ENCODE measurements at places on chromosomes 2 and 18. TPM values are rescaled to one million over a fixed set of nuclear protein-coding genes. Genes with fewer than 3 reads are reported as not detected.

Gene HNMT
- total RNA-seq = 1.4 TPM

Gene INHBB
- total RNA-seq = 8.5 TPM

Gene SP5
- not detected for total RNA-seq

- DNase-seq = no peak
Measured at GRCh38 chr2:174015428-174015827, 50.3 kb upstream of the SP3 start.

GRCh38 chr2:135227386-135227785, 175.3 kb downstream of the RAB3GAP1 start:
- DNase-seq = no peak

- DNase-seq = no peak
Measured at GRCh38 chr2:236847023-236847422, 238.7 kb upstream of the COPS8 start.

DNA sequence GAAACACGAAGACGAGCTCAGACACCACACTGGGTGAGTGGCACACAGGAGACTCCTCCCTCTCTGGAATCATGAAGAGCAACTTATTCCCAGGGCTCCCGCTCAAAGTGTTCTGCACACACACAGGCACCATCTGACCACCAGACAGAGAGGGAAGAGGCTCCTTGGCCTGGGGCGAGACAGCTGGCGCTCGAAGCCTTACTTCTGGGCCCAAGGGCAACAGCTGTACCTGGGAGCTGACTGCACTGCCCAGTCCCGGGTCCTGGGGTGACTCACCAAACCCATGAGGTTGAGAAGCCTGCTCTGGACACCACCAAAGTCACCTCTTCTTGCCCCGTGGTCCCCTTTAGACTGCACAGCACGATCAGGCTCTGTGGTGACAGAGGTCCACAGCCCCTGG, 42.4 kb downstream of the ADCY3 start:
- no peak for DNase-seq

DNA sequence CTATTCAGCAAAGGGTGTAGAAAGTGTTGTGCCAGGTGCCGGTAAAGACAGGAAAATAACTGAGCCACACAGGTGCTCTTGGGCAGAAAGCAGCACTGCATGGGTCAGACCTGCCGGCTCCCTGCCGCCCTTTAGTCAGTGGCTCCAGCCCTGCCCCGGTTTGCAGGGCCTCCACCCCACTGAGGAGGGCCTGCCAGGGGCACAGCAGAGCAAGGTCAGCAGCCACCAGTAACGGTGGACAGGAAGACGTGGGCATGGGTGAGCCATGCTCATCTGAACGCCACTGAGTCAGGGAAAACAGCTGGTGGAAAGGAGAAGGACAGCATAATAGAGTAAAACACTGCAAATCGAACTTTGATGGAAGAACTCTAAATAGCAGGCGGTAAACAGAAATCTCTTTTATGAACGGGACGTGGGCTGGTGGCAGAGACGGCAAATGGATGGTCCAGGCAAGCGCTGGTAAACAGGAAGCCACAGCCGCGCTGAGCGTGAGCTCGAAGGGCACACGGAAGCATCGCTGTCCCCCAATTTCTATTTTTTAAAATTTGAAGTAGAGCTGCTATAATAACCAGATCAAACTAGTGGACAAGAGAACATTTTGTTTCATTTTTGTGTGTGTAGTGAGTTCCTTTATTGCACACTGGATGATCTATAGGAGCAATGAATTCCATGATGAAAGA, 141.8 kb upstream of the ALKAL2 start:
- no peak for DNase-seq

- DNase-seq = no peak
Measured at GRCh38 chr2:83376731-83377130, 1082.3 kb downstream of the SUCLG1 start.

GRCh38 chr2:70615222-70615621, 61.6 kb upstream of the TGFA start:
- no peak for DNase-seq

GRCh38 chr18:47979611-47980200, 49.2 kb upstream of the SMAD2 start:
- no peak for DNase-seq

- DNase-seq = peak; percentile 43
Measured at GRCh38 chr18:7987284-7987976, 420.3 kb downstream of the PTPRM start.

GRCh38 chr2:74367789-74368188, 12.3 kb downstream of the DCTN1 start:
- DNase-seq = no peak

DNA sequence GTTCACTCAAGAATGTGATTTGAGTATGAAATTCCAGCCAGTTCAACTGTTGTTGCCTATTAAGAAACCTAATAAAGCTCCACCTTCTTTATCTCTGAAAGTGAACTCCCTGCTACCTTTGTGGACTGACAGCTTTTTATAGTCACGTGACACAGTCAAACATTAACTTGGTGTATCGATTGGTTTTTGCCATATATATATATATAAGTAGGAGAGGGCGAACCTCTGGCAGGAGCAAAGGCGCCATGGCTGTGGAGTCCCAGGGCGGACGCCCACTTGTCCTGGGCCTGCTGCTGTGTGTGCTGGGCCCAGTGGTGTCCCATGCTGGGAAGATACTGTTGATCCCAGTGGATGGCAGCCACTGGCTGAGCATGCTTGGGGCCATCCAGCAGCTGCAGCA, at the start of gene UGT1A1:
UGT1A1 (plus strand) TSS at position 228 of the 400 bp plus-strand sequence; CDS start at position 246, 18 bp downstream.
- DNase-seq = no peak

DNA sequence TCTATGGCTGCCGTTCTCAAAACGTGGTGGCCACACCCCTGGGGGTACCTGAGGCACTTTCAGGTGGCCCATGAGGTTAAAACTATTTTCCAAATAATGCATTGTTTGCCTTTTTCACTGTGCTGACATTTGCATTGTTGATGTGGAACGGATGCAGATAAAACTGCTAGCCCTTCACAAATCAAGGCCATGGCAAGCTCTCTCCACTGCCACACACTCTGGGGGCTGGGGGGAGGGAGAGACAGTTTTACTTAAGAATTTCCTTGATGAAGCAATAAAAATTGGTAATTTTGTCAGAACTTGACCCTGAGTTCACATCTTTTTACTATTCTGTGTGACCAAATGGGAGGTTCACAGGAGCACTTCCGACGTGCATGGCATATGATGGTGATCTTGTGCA, 22.0 kb upstream of the TGIF1 start:
- DNase-seq = no peak

- no peak for DNase-seq
Measured at GRCh38 chr2:56475191-56475590, 291.4 kb downstream of the CCDC85A start.

DNA sequence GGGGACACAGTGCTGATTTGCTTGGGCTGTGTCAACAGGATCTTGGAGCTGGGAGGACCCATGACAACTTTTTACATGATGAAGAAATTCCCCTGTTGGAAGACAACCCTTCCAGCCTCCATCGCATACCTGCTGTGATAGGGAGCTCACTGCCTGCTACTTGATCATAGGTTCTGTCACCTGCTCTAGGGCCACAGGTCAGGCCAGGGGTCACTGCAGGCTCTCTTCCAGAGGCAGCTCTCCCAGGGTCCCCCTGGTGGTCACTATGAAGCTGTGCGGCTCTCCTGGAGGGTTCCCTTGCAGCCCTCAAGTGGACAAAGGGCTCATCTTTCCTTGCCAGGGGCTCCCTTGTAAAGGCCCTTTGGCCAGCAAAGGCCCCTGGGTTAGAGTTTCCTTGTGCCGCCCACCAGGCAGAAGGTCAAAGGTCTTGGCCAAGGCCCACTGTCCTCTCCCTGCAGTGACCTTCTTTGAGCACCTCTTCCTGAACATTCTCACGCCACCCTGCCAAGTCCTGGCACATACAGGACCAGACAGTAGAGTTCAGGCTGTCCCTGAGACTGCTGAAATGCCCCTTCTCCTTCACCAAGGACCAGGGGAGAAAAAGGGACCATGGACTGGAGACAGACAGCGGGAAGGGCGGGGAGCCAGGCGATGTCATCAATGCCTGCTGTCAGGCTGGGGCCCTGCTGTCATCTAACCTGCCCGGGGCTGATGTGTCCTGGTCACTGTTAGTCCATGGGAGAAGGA, 345.1 kb downstream of the DYSF start:
- DNase-seq = peak; percentile 63

DNA sequence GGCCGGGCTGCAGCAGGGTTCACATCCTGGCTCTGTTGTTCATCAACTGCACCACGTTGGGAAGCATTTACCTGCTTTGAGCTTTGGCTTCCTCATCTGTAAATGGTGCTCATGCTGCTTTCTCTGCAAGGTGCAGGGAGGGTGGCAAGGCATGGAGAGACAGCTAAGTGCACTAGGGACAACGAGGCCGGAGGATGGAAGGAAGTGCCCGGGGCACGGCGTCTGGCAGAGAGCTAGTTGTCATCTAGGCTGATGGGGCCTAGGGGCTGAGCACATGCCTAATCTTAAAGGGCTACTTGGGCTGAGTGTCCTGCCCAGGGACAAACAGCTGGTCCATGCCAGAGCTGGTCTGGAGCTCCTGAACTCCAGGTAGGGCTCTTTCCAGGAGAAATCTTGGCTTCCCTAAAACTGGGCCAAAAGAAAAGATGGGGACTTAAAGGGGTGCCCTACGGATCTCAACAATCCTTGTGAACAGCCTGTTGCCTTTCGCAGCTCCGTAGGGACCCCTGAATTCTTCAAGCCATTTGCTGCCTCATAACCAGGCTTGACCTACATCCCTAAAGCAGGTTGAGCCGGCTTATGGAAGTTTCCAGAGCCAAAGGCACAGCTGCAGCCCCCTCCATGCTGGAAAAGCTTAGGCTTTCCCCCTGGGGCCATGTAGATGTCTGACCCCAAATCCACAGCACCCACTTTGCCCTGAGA, 130.8 kb downstream of the SMAD7 start:
- no peak for DNase-seq

- no peak for DNase-seq
Measured at GRCh38 chr2:24918326-24919036, 1.6 kb downstream of the ADCY3 start.

DNA sequence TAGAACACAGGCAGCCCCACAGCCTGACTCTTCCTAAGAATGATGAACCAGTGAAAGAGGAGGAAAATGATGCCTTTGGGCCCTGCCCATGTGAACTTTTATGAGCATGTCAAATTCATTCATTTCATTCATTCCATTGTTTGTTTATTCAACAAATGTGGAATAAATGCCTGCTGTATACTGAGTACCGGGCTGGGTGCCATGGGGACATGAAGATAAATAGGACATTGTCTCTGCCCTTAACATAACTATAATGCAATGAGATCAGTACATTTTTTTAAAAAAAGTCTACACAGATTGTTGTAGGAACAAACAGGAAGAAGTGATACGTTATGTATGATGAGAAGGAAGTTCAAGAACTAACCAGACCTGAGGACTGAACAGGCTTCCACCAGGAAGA, 14.7 kb downstream of the MREG start:
- DNase-seq = peak; percentile 26

- no peak for DNase-seq
Measured at GRCh38 chr18:54752185-54752584, 76.1 kb upstream of the RAB27B start.

Measured in dermis blood vessel endothelial cell (primary cell).